Activated naive CD8-positive, alpha-beta T cell treated with anti-CD3 and anti-CD28 coated beads, Interleukin-2, amount 10 ng/mL, durations not matched to agents 7 days and 5 days (primary cell): ENCODE measurements at places on chromosomes 3 and 15.

DNA sequence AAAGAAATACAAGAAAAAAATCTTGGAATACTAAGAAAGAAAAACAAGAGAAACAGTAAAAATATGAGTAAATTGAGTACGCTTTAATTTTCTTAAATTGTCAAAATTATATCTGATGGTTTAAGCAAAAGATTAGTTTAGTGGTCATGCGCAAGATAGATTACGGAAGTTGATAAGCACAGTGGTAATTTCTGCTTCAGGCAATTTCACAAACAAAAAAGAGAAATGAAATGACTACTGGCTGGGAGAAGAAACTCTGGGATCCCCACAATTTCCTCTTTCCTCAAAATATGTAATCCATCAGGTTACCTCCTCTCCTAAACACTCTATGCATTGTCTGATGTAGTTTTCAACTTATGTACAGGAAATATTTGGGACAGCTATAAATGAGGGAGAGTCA lies 9.0 kb downstream of the MYD88 start:
- no peak for DNase-seq

DNA sequence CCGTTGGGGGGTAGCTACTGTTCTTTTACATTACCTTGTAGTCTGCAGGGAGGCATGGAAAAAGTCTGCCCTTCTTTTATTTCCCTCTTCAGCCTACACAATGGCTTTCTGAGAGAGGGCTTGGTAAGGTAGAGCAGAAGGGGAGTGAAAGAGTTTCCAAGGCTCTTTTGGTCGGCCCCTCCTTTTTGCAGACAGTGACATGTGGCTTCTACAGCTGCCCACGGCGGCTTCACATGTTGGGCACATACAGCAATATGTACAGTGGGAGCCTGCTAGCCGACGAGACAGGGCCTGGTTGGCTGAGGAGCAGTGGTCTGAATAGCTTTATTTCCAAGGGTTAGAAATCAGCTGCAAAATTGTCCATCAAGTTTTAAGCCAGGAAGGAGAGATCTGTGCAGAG lies 4.0 kb downstream of the INAFM2 start:
- no peak for DNase-seq

DNA sequence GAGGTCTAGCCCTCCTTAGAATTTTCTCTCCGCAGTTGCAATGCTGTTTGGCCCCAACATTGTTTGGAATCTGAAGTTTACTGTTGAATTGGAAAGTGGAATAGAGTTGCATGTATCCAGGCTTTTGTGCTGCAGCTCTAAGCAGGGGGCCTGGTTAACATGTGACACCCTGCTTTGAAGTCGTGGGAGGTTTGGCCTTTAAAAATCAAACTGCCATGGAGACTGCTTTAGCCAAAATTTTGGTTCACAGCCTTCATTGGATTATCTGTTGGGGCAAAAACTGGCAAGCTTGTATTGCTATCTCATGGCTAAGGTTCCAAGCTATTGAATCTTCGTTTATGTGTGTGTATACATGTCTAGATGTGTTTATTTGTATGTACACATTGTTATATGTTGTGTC lies 15.8 kb downstream of the CYP11A1 start:
- DNase-seq = no peak

DNA sequence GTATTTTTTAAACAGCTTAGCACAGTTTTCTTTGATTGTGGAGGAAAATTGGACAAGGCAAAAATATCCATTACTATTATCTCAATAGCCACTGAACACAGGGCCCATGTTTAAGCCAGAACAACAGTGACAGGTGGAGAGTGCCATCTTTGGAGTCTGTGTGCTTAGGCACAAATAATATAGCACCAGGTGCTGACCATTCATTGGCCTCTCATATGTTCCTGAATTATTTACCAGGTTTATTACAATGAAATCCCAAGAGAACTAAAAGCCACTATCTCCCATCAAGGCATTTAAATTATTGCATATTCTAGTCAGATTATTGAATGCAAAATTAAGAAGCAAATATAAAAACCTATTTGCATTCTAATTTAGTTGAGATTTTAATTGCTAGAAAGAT lies 39.6 kb downstream of the GPR156 start:
- DNase-seq = no peak

DNA sequence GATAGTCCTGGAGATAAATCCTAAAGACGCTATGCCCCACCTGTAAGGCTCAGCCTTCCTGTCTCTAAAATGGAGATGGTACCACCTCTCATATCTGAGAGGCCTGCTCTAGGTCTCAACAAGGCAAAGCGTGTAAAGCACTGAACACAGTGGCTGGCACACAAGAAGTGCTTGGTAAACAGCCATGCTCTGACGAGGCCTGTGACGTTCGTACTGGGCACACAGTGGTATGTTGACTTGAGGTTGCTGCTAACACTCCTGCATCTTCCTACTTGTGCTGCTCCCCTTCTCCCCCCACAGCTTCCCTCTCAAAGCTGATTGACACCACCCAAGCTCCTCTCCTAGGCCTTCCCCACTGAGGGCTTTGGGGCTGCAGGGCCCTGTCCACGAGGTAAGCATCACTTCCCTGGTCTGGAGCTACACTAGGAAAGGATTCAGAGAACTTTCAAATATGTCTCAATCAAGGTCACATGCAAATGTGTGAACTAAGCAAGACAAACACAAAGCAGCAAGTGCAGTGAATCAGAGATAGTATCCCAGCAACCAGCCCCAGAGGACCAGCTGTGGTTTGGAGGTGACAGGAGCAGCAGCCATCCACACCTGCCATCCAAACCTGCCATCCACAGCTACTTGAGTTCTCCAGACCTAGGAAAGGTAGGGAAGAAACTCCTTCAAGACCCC lies 177.5 kb downstream of the STT3B start:
- no peak for DNase-seq

GRCh38 chr3:73474619-73475018 lies 150.1 kb downstream of the PDZRN3 start:
- DNase-seq = no peak

DNA sequence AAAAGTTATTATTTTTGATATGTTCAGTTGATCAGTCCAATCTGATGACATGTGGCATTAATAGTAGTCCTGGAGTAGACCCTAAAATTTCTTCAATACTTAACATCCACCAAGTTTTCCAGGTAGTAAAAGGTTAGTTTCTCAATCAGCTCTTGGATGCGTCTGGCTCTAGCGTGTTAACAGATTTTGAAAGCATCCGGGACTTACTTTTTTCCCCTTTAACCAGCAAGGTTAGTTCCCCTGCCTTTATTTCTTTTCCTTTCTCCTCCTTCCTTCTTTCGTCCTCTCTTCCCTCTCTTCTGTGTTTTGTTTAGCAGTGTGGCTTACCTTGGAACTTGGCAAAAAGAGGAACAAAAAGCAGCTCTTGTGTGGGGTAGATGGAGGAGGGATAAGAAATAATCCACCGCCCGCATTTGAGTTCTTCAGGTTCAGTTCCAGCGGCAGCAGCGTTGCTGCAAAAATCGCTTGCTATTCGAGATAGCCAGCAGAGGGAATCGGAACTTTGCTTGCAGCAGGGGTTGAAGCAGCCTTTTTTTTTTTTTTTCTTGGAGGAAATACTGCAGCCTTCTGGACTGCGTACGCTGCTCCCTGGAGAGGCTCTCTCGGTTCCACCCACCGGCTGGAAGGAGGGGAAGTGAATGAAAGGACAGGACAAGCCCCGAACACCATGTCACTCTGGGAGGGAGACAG lies at the start of gene RBMS3:
RBMS3 (plus strand) TSS at position 668 of the 690 bp plus-strand sequence.
- DNase-seq = peak; percentile 30

DNA sequence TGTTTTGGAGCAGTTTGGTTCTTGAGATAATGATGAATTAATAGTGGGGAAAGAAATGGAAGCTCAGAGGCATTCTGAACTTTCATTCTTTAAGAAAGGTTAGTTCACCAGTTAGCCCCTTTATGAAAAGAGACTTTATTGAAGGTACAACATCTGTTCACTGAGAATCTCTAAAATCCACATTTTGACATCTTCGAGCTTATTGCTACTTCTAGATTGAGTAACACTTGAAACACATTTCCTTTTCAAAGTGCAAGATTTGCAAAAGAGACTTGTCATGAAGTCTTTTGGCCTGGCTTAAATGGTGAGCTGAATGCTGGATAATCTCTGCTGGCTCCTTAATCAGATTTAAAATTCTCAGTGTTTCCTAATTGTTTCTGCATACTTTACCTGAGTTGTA lies 42.3 kb downstream of the RAB8B start:
- no peak for DNase-seq

- no peak for DNase-seq
Observed at GRCh38 chr3:78872195-78872594, 895.6 kb downstream of the ROBO1 start.

DNA sequence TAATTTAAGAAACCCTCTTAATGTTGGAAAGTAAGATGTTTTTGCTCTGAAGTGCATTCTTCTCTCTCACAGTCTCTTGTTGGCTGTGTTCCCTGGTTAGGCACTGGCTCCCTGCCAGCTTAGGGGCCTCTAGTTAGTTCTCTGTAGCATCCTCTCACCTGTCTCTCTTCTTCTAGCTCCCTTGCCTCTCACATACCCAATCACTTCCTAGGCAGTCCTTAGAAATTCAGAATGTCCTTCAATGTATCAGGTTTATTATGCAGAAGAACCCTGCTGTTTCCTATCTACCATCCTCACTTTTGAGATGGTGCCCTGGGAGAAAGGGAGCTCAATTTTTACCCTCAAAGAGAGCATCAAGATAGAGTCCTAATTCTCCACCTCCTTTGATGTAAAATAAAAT lies 36.2 kb upstream of the CPNE4 start:
- no peak for DNase-seq

DNA sequence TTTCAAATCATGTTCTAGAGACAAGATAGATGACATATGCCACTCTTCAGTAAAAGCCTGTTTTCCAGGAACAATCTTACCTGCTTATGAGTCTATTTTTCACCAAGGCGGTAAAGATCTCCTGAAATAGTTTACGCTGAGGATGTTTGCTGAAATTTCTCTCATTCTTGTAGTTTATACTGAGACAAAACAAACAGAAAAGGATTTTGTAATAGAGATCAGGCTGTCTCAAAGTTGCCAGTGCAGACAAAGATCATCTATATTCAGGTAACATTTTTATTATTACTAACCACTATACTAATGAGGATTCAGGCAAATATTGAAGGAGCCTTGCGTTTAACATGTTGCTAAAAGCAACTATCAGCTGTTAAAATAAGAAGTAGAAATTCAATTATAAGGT lies 25.0 kb downstream of the NEK10 start:
- no peak for DNase-seq

DNA sequence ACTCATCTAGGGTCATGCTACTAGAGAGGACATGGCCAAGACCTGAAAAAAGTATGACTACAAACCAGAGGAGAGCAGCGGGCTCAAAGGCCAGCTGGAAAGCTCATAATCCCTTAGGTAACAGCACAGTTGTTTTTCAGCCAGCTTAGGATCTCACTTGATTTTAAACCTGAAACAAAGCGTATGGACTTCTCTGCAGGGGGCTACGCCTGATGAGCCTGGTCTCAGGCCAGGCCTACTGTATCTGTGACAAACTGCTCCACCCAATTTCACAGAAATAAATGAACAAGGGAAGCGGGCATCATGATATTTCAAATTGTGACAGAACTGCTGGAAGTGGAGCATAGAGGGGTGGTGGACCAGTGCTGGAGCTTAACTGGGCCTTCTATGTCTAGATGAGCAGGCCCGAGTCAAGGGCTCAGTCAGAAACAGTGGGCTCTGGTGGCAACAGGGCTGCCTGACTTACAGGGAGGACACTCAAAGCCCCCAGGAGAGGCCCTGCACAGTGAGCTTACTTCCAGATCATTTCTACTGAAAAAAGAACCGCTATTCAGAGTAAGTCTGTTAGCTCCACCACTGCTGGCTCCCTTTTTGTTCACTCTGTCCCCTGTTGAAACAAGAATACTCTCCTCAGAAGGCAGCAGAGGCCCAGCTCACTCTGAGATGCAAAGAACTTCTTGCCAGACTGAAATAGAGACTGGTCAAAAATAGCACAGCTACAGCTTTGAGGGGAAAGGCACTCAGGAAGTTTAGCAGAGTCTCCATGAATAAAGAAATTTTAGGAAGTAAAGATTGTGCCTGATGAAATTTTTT lies 47.0 kb downstream of the LRIG1 start:
- DNase-seq = no peak

DNA sequence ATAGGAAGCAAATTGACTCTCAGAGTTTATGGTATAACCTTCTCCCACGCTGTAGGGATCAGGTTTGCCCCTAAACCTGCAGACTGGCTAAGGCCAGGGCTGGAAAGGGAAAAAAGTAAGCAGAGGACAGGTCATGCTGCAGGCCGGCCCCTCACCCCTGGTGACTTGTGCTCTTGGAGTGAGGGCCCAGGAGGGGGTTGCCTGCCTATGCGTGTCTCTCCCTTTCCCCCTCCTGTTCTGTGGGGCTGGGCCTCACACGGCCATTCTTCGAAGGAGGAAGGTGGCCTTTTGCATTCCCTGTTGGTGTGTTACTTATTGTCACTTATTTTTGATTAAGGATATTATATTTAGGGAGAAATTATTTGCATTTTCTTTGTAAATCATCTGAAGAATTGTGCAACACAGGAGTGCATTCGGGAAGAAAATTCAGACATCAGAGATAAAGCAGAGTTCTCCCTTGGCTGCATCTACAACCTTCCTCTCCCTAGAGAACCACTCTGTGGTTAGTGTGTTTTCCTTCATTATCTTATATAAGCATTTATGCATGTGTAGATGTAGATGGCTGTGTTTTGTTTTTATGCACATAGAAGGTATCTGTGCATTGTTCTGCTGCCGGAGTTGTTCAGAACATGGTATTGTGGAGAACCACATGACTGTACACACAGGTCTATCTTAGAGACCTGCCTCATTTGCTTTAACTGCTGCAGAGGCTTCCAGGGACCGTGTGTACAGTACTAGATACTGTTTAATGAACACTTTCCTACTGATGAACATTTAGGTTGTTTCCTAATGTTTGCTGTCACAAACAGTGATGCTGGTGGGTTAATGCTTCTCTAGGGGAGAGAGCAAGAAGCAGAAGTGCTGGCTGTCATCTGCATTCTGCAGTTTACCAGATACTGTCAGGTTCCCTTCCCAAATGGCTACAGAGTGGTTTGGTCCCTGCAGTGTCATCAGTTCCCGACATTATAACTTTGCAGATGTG lies 133.5 kb downstream of the APBA2 start:
- DNase-seq = no peak
